Central memory CD4-positive, alpha-beta T cell (primary cell): ENCODE measurements at places on chromosomes 12 and 14.

GRCh38 chr12:118055144-118055557 is 5.8 kb downstream of the WSB2 start:
- DNase-seq: peak; percentile 65

DNA sequence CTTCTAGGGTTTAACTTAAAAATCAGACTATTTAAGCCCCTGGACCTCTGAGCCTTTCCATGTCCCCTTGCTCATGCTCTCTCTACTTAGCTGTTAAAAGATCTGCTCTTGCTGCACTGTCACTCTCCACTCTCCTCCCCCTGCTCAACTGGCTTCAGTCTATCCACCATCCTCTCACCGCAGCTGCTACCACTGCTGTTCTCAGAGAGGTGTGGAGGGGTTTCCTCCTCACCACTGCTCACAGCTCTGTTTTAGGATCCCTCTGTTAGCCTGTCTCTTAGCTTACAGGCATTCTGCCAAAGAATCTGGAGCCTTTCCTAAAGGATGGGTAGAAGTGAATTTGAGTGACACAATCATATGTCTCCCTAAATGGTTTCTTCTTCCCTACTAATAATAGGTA is 43.7 kb upstream of the ATP2B1 start:
- DNase-seq: no peak

- DNase-seq: no peak
Measured at GRCh38 chr14:35385042-35385839, 19.3 kb downstream of the NFKBIA start.

GRCh38 chr12:3600039-3600720 is 109.2 kb downstream of the PRMT8 start:
- DNase-seq: no peak

DNA sequence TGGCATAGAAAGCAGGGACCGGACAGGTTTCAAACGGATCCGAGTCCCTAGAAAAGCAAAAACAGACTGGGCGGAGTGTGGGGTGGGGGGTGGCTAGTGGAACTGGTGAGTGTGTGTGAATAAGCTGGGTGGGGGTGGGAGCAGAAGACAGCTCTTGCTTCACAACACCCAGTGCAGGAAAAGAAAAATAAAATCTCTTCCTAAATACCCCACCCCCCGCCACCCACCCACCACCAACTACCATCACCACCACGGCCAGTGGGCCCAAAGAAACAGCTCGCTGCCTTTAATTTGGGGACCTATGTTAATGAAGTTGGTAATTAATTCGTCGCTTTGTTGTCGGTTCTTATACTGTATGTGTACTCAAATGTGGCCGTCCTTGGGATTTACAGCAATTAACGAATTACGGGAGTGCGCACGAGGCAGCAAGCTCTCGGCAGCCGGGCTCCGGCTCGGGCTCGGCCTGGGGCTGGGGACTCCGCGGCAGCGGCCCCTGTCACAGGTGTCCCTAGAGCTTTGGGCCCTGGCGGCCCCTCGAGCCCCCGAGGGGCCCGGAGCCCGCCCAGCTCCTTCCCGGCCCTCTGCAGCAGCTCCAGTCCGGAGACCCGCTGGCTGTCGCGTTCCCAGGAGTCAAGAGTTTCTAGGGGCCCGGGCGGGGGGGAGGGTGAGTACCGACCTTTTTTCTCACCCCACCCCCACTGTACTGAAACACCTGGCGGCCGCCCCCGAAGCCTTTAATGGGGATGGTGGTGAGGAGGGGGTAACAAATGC is 1.5 kb upstream of the OTX2 start:
- DNase-seq: no peak

DNA sequence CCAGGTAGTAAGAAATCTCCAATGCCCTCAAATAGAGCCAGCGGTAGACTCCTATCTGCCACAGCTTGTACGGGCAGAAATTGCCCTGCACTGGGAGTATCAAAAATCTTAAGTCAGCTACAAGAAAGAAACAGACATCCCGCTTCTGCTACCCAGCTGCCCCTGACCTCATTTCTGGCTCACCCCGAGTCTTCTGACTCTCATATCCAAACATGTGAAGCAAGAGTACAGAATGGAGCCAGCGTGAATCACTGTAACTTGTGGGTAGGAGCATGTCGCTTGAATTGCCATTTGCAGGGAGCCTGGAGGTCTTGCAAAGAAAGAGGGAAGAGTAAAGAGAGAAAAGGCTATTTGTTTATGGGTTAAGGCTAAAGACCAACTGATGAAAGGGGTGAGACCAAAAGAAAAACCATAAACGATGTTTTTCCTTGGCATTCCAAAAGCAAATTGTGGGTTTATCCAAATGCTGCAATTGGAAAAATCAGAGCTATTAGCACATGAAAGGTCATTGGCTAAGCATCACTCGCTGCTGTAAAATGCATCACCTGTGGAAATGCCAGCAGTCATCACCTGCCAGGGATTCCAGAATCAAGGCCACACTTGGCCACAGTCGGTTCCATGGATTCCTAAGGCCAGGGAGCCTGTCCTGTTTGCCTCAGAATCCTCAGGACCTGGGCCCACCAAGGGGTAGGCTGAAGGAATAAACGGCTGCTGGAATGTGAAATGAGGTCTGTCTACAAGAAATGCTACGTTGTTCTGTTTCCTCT is 86.6 kb downstream of the FOXN3 start:
- no peak for DNase-seq

GRCh38 chr12:45235087-45236025 is 19.5 kb downstream of the ANO6 start:
- no peak for DNase-seq

- DNase-seq: no peak
Measured at GRCh38 chr12:104591257-104591885, 134.6 kb downstream of the CHST11 start.

DNA sequence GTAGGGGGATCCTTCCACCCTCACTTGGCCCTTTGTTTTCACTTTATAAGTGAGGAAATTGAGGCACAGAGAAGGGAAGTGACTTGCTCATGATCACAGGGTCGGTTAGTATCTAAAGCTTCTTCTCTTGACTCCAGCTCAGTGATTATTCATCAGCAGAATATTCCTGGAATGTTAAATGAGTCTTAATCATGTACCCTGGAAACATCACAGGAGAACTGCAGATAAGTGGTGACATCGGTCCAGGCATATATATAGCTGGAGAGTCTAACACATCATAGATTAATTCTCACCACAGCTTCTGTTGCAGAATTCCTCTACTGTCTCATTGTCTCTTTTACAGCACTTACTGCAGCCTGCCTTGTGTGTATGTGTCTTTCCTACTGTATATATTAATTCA is 69.9 kb downstream of the PAH start:
- DNase-seq: no peak

- DNase-seq: no peak
Measured at GRCh38 chr12:5138256-5138655, 94.6 kb downstream of the KCNA5 start.

- DNase-seq: no peak
Measured at GRCh38 chr12:118853634-118854033, 127.7 kb upstream of the SRRM4 start.

- no peak for DNase-seq
Measured at GRCh38 chr12:77830583-77831351, at the start of gene NAV3. TSS of gene NAV3 (plus strand) at chr12:77830894. CDS start at chr12:77831462, 568 bp downstream.

GRCh38 chr14:88729159-88729558 is 63.6 kb downstream of the EML5 start:
- no peak for DNase-seq

DNA sequence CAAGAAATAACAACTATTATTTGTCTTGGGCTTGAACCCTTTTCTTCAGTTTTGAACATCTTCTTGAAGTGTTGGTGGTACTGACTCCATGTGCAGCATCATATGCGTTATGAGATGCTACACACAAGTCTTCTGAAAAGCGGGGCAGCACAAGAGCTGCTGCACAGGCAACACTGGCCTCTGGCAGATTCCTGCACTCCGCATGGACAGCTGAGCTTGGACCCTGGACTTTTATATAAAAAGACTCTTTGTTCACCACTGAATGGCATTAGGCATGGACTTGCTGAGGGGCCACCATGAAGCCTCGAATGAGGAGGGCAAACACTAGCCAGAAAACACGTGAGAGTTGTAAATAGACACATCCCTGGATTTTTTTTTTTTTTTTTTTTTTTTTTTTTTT is 210.8 kb upstream of the NPAS3 start:
- no peak for DNase-seq

DNA sequence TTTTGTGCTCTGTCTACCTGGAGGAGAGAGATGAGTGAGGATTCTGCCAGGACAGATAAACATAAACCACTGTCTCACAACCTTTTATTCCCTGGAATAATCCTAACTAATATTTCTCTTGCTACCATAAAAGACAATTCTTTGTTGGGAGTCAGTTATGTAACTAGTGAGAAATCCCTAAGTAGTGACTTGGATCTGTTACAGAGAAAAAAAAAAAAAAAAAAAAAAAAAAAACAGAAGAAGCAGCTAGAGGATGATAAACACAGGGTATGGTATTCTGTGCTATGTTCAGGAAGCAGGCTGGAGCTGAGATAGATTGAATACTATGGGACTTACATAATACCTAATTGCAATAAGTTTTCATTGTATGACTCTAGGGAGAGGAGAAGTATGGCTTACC is 178.7 kb downstream of the CNTN1 start:
- DNase-seq: no peak
